ENCODE measurements at places on chromosomes 6 and 20. TPM values are rescaled to one million over a fixed set of nuclear protein-coding genes. Genes with fewer than 3 reads are reported as not detected.

Gene VSX1
- 0.12 TPM for total RNA-seq

GRCh38 chr6:29907637-29908340 is 34.5 kb upstream of the HLA-A start:
- no peak for DNase-seq

DNA sequence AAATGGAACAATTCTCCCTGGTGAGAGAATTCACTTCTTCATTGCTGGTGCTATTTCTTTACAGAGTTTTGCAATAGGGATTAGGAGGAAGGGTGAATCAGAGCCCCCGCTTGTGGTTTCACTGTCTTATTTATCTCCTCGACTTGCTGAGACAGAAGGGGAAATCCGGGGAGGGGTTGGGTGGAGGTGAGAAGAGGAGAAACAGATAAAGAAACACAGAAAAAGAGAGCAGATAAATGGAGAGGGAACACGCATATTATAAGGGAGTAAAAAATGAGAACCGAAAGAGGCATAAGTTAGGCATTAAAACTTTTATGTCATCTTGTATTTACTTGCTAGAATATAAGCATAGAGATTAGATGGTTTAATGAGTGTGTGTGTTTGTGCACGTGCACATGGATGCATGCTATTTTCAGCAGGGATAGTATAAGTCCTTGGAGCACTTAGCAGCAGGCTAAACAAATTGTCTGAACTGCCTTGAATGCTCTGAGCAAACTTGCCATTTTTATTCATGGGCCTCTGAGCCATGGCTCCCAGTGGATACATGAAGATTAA is 105.0 kb downstream of the OLIG3 start:
- peak; percentile 83 for DNase-seq

GRCh38 chr6:128822271-128822670 is 60.7 kb upstream of the LAMA2 start:
- DNase-seq, result no peak

GRCh38 chr6:3081960-3082359 is 13.7 kb downstream of the RIPK1 start:
- DNase-seq, result no peak

- no peak for DNase-seq
Observed at GRCh38 chr6:16367571-16367970, 129.2 kb downstream of the GMPR start.

DNA sequence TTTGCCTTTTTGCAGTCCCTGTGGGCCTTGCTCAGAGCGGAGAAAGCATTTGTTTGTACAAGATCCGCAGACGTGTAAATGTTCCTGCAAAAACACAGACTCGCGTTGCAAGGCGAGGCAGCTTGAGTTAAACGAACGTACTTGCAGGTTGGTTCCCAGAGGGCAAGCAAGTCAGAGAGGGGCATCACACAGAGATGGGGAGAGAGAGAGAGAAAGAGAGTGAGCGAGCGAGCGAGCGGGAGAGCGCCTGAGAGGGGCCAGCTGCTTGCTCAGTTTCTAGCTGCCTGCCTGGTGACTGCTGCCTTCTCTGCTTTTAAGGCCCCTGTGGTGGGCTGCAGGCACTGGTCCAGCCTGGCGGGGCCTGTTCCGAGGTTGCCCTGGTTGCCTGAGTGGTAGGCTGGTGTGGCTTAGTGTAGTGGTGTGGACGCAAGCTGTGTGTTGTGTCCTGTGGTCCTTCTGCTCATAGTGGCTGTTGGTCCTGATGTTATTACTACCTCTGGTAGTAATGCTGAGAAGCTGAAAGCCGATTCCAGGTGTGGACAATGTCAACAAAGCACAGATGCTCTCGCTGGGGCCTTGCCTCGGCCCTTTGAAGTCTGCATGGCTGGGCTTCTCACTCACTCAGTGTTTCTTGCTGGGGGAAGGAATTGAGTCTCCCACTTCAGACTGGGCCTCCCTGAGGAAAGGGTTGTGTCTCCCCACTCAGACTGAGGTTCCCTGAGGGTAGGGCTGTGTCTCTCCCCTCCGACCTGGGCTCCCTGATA is 12.1 kb downstream of the VEGFA start:
- DNase-seq, result no peak

Gene TSPO2
- not detected for total RNA-seq

DNA sequence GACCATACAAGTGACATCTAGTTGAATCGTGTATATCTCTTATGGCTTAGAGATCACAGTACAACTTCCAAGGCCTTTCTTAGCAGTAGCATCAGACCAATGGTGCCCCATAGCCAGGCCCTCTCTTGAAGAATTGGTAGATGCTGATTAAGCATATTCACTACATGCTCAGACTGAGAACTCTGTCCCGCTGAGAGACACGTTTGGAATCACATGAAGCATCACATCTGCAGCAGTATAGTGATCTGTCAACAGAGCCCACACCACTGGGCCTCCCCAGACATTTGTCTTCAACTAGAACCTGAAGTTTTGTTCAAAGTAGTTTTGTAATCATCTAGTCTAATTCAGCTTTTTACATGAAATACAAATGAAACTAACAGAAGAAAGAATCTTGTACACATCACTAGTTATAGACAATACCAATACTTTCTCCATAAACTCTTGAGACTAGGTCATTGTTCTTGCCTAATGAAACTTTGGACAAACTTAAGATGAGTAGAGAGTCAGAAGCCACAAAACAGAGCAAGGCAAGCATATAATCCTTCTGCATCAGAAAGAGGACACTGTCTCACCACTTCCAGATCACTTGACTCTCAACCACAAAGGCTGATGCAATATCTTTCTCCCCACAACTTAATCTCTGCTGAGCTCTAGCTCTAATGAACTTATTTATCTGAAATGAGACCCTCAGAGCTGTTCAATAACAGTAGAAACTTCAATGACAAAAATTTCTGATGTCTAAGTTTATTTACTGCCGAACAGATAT is 182.7 kb downstream of the TBX18 start:
- DNase-seq, result no peak

DNA sequence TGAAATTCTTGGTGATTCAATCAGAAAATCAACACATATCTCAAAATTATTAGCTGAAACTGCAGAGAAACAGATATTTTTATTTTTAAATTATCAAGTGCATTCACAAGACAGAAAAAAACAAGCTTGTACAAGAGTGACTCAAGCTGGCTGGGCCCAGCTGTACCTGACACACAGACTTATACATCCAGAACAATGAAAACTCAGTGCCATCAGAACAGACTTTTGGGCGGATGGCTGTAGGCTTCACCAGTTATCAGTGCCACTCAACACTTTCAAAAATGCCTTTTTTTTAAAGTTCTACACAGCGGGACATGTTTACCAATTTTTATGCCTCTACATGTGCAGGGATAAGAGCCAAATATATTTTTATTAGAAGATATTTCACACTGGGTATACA is 102.8 kb downstream of the MYB start:
- DNase-seq, result no peak

Gene RSPO3
- not detected for total RNA-seq

Gene IER3
- 197 TPM for total RNA-seq

Gene ELOVL4
- 1.8 TPM for total RNA-seq

Gene TBC1D20
- 28.2 TPM for total RNA-seq

Gene UBE2C
- total RNA-seq, result 171 TPM

Gene SLC26A8
- not detected for total RNA-seq

- DNase-seq, result no peak
Observed at GRCh38 chr6:144378437-144378836, 93.3 kb downstream of the UTRN start.

- no peak for DNase-seq
Observed at GRCh38 chr20:19975436-19975799, 41.7 kb upstream of the NAA20 start.

GRCh38 chr6:63272397-63272796 is 47.4 kb downstream of the LGSN start:
- no peak for DNase-seq

- no peak for DNase-seq
Observed at GRCh38 chr6:36766399-36766945, 68.8 kb downstream of the RAB44 start.

Gene ENPP4
- 5.8 TPM for total RNA-seq

Gene KCNK16
- not detected for total RNA-seq

GRCh38 chr6:66731310-66731709 is 1024.3 kb upstream of the EYS start:
- no peak for DNase-seq

GRCh38 chr20:63737695-63737944 is 1.2 kb downstream of the LIME1 start:
- peak; percentile 38 for DNase-seq

DNA sequence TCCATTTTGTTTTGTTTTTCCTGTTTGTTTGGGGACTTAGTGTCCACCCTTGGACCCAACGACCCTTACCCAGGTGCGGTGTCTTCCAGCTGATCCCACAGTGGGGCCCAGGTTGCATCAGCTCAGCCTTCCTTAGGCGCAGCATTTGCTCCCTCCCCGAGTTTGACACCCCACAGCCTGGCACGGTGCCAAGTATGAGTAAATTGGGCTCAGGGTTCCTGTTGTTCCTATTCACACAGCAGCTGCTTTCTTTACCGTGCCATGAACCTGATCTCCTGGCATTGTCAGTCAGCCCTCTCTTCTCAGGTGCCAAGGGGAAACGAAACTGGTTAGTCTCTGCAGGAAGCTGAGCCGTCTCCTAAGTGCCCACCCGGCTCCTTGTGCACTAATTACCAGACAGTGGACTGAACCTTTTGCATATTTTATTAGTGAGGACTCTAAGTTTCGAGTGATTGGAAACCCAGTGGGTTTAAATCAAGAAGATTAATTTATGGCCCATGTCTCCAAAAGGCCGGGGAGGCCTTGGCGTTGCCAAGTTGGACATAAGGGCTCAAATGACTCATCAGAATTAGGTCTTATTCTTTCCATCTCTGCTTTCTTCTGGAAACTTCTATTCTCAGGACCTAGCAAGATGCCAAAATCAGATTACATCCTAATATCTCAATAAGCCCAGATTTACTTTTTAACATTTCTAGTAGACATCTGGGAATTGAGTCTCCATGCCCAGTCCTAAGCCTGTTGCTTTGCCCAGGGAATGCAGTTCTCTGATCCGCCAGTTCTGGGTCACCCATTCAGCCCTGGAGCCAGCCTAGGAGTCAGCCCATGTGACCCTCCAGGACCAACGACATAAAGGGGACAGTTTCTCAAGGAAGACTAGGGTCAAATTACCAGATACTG is 68.8 kb downstream of the TSHZ2 start:
- no peak for DNase-seq

Gene GJA10
- not detected for total RNA-seq

DNA sequence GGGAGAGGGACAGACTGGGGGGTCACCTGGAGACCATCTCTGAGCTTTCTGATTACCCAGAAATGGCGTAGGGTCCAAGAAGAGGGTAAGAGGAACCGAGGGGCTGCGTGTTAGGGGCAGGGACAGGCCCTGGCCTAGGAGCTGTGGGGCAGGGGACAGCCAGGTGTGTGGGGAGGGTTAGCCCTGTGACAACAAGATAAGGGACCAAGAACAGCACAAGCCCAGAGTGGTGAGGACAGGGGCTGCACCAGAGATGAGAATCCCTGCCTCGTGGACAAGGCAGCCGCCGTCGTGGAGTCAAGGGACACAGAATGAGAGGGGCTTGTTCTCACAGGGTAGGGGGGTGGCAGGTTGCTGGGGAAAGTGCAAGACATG is 449 bp upstream of the AVP start:
- no peak for DNase-seq

DNA sequence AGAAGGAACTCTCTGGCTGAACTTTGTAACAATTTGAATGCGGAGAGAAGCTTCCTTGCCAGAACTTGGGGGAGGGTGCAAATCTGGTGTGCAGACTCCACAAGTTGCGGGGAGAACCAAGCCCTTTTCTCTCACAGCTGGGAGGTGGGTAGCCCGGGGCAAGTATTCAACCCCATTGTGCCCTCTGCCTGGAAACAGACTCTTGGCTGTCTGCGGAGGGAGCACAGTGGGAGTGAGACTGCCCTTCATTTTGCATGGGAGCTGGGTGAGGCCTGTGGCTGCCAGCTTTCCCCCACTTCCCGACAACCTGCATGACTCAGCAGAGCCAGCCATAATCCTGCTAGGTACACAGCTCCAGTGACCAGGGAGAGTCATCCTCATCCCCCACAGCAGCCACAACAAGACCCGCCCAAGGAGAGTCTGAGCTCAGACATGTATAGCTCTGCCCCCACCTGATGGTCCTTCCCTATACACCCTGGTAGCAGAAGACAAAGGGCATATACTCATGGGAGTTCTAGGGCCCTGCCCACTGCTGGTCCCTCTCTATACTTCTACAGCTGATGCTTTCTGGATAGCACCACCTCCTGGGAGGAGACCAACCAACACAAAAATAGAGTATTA is 29.4 kb upstream of the TPD52L1 start:
- no peak for DNase-seq

GRCh38 chr20:40977218-40977617 is 51.4 kb upstream of the TOP1 start:
- DNase-seq, result no peak

Gene BPIFB4
- not detected for total RNA-seq

GRCh38 chr6:18400831-18401446 is 13.8 kb downstream of the RNF144B start:
- DNase-seq, result no peak

Gene TGM3
- not detected for total RNA-seq

GRCh38 chr20:9359561-9360308 is 154.7 kb upstream of the LAMP5 start:
- peak; percentile 0 for DNase-seq

Gene DLK2
- 1.6 TPM for total RNA-seq

DNA sequence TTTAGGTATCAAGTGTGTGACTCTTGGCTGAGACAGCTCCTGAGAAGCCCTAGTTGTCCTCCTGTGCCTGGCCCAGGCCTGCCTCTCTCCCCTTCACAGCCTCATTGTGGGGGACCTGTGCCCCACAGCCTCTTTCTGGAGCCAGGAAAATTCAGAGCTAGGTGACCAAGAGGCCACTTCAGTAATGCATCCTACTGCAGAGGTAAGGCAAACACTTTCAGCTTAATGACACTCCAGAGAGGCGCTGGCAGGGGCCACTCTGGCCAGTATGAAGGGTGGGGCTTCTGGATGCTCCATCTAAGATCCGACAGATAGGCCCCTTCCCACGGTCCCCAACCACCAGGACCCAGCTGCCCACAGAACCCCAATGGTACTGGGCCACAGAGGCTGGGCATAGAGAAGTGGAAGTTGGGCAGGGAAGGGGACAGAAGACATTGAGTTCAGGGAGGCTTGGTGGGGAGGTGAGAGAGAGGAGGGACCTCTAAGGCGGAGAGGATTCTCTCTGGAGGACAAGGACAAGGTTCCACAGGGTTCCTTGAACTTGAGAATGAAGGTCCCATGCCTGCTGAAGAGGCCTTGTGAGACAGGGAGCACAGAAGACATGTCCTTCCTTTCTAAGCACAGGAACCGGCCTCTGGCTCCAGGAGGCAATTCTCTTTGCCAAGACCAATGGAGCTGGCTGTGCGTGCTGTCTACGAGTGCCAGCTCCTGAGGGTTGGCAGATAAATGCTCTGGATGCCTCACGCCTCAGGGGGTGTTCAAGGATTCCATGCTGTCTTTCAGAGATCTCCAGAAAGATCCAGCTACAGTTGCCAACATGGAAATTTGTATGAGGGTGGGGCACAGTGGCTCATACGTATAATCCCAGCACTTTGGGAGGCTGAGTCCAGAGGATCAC is 46.4 kb upstream of the TGM2 start:
- no peak for DNase-seq

- no peak for DNase-seq
Observed at GRCh38 chr6:81515562-81516453, 236.7 kb downstream of the TENT5A start.

All from activated T-cell treated with anti-CD3 and anti-CD28 coated beads, Interleukin-2, amount 50 U/mL, for 72 hours (primary cell).